CD4-positive, alpha-beta T cell treated with Interleukin-12 subunit alpha and Interleukin-12 subunit beta, for 1 hour (primary cell): ENCODE measurements at places on chromosomes 7 and 10.

GRCh38 chr10:104066945-104067344, 18.7 kb downstream of the COL17A1 start:
- DNase-seq = no peak

DNA sequence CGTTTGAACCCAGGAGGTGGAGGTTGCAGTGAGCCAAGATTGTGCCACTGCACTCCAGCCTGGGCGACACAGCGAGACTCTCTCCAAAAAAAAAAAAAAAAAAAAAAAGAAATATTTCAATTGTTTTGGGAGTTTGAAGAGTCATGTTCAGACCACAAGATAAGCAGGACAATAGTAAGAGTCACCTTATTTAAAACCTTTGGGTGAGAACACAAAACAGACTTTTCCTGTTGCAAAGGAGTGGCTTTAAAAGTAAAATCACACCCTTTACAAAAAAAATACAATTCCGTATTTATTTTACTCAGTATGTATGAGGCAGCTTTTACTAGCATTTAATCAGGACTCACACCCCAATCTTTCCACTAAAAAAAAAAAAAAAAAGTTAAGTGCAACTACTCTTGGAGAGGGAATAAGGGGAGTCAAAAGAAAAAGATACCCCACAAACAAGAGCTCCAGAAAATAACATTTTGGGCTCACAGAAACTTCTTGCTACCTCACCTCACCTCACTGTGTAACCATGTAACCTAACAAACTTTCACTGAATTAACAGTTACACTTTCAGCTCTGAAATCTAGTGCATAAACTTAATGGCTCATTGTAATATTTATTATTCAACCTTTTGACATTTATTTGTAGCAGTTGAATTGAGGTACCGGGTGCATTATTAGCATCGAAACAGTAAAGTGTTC, 11.2 kb downstream of the SKIDA1 start:
- no peak for DNase-seq

GRCh38 chr7:108848486-108848885, 278.8 kb downstream of the DNAJB9 start:
- DNase-seq = no peak

DNA sequence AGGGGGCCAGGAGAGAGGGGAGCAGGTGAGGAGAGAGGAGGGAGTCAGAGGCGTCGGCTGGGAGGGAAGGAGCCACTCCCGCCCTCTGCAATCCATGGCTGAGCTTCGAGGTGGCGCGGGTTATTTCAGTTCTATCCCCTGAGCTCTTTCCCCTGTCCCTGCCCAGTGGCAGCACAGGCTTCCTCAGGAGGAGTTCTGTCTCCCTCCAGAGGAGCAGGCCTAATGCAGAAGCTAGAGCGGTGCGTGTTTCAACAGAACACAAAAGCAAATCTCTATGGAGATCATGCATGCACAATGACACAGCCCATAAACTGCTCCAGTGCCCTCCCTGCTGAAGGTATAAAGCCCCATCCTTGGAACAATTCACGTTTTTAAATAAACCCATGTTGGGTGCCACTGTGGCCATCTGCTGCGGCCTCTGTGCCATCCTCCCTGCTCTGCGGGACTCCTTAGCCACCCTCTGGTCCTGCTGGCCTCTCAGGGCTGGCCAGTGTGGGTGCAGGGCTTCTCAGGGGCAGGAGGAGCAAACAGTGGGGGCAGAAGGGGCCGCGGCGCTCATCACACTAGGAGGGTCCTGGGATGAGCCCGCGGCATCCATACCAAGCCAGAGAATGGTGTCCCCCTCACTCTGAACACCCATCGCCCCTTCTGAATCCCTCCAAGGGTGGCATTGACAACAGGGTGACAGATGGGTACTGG, 192.6 kb upstream of the LYZL2 start:
- no peak for DNase-seq

GRCh38 chr10:77563638-77564270, 73.9 kb downstream of the KCNMA1 start:
- DNase-seq = no peak

GRCh38 chr7:127648986-127649385, 3.0 kb upstream of the SND1 start:
- DNase-seq = no peak

- no peak for DNase-seq
These were observed 696.3 kb upstream of the GALNT17 start for GRCh38 chr7:70435634-70436033.

- DNase-seq = no peak
These were observed 130.0 kb downstream of the CDK14 start for GRCh38 chr7:90726120-90726519.

GRCh38 chr7:28626624-28627262, 214.4 kb downstream of the CREB5 start:
- peak; percentile 8 for DNase-seq

DNA sequence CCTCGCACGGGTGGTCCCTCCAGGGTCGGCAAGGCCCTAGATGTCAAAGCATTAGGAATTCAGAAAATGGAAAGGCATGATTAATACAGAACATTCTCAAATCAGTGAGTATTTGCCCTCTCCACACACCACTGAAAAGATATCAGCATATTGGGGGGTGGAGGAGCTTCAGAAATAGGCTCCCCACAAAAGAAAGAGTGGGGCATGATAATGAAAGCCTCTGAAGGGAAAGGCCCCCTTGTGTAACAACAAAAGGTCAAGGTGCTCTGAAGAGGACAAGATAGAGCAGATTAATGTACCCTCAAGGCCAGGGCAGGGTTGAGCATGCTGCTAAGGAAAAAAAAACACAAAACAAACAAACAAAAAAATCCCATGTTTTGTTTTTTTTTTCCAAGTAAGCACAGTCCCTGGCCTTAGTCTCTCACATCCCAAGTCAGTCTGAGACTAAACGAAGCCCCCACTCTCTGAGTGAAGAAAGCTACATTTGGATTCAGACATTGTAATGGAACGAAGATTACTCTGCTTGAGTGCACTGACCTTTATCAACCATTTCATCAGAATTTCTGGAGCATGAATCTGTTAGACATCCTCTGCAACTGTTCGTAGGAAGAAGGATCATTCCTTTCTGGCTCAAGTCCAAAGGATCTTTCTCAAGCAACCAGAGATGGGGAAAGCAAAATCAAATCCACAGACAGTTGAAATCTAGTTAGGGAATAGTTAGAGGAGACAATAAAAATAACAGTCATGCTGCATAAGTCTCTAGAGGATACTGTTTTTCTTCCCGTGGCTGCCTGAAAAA, 27.4 kb upstream of the DGKI start:
- DNase-seq = no peak

GRCh38 chr7:291373-292092, 1.6 kb downstream of the FOXL3 start:
- no peak for DNase-seq

DNA sequence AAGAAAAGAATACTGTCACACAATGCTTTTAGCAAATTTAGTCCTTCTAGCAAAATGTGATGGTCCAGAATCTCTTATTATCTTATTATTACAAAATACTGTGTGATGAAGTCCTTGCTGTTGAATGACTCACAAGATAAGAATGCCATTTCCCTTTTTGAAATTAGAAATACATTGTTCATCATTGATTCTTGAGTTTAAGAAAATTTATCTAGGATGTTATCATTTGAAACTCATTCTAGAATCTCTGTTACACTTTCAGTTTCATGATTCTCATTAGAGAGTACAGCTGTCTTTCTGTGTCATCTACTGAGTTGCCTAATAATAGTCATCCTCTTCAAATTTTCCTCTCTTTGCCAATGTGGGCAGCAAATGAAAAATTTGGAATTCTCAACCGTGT, 9.6 kb downstream of the ZKSCAN5 start:
- no peak for DNase-seq

GRCh38 chr7:26543951-26544350, 252.3 kb downstream of the SNX10 start:
- DNase-seq = no peak

- peak; percentile 16 for DNase-seq
These were observed 90.3 kb downstream of the MICALL2 start for GRCh38 chr7:1368682-1369571.

- no peak for DNase-seq
These were observed 270.7 kb downstream of the ZNF33B start for GRCh38 chr10:42367532-42368230.

- no peak for DNase-seq
These were observed 43.2 kb downstream of the HDAC9 start for GRCh38 chr7:18538554-18539250.

- no peak for DNase-seq
These were observed 79.7 kb upstream of the ZNF32 start for GRCh38 chr10:43728425-43728824.

DNA sequence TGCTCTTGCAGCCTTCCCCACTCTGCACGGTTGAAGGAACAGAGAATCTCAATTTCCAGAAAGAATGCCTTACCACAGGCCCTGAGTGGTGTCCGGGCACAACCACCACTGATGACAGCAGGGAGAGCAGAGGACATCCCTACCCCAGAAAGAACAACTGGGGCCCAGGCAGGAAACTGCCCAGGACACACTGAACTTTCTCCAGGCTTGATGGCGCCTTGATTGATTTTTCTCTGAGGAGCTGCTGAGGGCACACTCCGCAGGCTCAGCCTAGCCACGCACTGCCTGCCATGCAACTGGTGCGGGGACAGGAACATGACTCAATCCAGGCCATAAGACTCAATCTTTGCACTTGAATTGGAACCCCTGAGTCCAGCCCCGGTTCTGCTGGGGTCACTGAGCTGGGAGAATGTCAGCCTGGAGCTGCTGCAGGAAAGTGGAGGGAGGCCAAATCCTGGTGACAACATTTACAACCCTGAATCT, 5.9 kb downstream of the AKR1B1 start:
- DNase-seq = no peak

- no peak for DNase-seq
These were observed 271.0 kb upstream of the PODXL start for GRCh38 chr7:131827421-131827820.

- DNase-seq = no peak
These were observed 2.7 kb downstream of the OPN4 start for GRCh38 chr10:86657011-86657395.

DNA sequence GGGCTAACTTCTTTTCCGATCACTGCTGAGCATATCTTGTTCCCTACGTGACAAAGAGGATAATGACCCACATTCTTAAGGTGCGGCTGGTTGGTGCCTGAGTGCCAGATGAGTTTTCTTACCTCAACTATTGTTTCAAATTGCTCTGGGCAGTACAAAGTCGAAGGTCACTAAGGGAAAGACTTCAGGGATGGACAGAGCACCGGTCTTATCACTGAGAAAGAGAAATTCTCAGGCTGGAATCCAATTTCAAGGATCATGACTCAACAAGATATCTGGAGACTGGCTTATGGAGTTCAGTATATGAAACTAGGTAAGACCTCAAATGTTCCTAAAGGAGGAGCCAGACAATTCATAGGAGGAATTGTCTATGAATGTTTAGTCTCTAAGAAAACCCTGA, 780.3 kb downstream of the SUGCT start:
- DNase-seq = no peak

GRCh38 chr7:81687062-81687461, 82.8 kb downstream of the HGF start:
- no peak for DNase-seq

GRCh38 chr7:20454202-20454601, 123.5 kb downstream of the ITGB8 start:
- DNase-seq = no peak

GRCh38 chr7:136687693-136688322, 180.6 kb upstream of the CHRM2 start:
- no peak for DNase-seq

GRCh38 chr10:44760513-44760912, 150.6 kb upstream of the TMEM72 start:
- no peak for DNase-seq

DNA sequence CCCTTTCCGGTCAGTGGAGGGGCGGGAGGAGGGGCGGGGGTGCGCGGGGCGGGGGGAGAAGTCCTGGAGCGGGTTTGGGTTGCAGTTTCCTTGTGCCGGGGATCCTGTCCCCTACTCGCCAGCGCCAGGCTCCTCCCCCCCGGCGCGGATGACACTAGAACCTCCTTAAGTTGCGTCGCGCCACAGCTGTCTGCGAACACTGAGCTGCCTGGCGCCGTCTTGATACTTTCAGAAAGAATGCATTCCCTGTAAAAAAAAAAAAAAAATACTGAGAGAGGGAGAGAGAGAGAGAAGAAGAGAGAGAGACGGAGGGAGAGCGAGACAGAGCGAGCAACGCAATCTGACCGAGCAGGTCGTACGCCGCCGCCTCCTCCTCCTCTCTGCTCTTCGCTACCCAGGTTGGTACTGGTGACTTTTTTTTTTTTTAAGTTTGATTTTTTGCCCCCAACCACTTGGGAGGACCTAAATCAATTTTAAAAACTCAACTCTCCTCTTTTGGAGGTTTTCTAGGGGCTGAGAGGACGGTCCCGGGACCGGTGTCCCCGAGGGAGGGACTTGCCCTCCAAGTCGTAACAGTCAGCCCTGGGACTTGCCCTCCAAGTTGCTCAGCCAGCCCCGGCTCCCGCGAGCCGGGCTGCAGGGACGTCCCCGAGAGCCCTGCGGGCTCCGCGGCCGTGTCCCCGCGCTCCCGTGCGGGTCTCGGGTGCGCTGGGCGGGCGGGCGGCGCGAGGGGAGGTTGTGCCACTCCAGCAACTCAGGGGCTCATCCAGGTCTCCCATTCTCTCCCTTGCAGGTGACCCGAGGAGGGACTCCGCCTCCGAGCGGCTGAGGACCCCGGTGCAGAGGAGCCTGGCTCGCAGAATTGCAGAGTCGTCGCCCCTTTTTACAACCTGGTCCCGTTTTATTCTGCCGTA, at the start of gene GATA3:
TSS of gene GATA3 (plus strand) at position 195 of the 914 bp plus-strand sequence. CDS start 968 bp downstream, outside the sequence.
- peak; percentile 87 for DNase-seq
